CD4-positive, alpha-beta T cell treated with Interleukin-10 for 1 hour (primary cell): ENCODE measurements at places on chromosomes 16 and 17.

GRCh38 chr16:18072161-18072560 is 264.4 kb downstream of the NPIPA8 start:
- DNase-seq, result no peak

DNA sequence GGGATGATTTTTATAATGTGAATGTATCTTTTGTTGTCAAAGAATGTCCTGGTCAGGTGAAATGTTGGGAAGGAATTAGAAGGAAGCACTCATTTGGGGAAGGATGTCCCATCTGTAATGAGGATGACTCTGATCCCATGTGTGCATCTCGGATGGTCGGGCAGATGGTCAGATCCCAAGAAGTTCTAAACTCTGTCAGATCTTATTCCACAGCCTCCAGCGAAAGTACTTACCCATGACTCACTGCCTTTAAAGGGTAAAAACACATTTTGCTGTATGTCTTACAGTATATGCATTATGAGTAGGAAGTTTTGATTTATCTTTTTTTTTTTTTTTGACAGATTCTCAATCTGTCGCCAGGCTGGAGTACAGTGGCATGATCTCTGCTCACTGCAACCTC is 548 bp upstream of the KRTAP4-11 start:
- DNase-seq, result no peak

GRCh38 chr17:41586863-41587495 is at the start of gene KRT14:
KRT14 (minus strand) TSS chr17:41586895; CDS start chr17:41586834, 61 bp downstream.
- DNase-seq, result no peak

DNA sequence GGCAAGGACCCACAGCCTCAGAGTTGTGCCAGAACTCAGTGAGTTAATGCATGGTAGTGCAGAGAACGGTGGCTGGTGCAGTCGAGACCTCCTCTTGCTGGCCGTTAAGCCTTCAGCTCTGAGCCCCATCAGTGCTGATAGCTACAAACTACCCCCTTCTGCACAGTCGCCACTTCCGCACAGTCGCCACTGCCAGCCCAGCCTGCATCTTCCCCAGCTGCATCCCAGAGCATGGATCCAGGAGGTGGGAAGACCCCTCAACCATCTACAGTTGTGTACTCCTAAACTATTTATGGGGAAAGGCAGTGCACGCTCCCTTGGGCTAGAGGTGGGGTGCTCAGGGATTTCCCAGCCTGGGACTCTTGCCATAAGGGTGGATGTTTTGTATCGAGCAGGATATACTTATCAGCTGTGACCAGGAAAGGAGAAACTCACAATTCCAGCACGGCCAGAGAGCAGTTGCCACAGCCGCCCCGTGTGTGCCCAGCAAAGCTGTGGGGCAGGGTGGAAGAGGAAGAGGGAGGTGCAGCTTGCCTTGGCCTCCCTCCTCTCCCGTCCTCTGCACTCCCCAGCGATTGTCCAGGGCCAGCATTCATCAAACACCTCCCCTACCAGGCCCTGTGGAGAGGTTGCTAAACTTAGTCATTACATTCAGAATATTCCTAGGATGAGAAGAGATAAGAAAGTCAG is 49.5 kb upstream of the CMIP start:
- DNase-seq, result no peak

DNA sequence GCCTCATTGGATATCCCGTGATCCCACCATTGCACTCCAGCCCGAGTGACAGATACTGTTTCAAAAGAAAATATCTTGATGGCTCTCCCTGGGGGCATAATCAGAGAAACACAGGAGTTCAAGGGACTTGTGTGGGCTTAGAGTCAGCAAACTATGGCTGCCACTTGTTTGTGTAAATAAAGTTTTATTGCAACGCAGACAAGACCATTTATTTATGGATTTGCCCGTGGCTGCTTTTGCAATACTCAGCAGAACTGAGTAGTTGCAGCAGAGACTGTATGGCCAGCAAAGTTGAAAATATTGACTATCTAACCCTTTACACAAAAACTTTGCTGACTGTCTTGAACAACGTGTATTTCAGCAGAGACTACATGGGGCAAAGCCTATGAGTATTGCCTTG is 75.5 kb upstream of the GPRC5B start:
- DNase-seq, result no peak

DNA sequence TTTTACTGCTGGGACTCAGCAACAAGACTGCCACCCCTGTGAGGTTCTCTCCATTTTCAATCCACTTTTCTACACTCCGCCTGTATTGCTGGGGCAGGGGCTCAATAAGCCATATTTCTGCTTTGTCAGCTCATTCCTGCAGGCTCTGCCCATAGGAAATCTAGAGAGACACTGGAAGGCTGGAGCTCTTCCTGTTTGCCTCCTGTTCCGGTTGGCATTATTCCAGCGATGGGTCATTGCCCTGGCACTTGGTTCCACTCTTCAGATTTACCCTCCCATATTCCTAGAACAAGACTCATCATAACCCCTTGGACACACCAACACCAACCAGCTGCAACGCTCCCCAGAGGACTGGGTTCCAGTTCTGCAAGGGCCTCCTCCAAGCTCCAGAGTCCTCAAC is 210.4 kb downstream of the CA10 start:
- no peak for DNase-seq

DNA sequence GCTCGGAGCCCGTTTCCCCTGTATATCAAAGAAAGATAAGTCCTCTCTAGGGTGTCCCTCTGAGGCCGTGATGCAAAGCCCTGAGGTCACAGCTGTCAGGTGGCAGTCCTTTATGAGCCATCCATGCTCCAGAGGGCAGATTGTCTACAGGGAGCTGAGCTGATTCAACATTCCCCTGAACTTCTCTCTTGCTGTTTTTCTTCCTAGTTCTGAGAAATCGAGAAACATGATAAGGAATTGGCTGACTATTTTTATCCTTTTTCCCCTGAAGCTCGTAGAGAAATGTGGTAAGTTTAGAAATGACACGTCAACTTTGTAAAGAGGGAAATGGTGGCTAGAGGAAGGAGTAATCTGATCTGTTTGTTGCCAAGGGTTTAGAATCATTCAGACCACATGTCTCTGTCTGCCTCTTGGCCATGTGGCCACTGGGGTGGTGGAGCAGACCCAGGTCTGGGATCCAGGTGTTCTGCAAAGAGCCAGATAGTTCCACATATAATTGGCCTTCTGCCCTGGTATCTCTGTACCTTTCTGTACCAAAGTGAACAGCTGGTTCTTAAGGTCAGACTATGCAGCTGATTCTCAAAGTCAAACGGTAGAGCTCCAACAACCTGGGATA is 3.5 kb downstream of the CTNS start:
- no peak for DNase-seq

DNA sequence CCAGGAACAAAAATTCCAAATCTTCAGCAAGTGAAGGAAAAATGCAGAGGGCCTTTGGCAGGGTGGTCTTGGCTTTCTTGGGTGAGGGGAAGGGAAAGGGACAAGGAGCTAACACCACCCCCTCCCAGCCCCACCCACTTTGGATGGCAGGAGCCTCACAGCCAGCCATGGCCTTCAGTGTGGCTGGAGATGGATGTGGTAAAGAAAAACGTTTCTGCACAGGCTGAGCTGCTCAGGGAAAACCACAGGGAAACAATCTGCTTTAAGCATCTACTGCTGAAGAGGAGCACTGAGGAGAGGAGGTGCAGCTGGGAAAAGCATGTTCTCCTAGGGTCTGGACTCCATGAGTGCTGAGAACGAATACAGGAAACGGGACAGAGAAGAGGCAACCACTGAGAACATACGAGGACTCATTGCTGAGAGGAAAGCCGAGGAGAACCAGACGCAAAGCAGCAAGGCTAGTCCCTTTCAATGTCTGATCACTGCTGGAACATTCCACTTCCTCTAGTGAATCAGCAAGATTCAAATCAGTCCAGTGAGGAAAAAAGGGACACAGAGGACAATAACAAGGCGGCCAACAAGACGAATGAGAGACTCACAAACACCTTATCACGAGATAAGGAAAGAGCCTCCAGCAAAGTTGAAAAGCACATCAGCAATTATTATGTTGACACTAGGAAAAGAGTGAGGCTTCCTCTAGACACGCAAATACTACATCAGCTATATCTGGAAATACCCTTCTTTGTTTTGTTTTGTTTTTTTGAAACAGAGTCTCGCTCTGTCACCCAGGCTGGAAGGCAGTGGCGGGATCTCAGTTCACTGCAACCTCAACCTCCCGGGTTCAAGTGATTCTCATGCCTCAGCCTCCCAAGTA is 41.7 kb downstream of the ZZEF1 start:
- peak; percentile 42 for DNase-seq

DNA sequence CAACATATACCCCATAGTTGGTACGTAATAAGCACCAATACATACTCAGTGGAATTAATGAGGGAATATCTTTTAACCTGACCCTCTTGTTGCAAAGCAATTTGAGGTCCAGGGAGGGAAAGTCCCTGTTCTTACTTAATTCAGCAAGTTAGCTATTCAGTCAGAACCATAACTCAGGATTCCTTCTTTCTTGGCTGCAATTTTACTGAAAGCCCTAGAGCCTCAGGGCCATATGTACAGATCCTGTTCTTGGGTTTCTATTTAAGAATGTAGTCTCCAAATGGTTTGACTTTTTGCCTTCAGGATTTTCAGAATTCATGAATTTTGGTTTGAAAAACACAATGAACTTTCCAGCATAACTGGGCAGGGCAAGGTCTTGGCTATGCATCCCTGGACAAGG is 436.5 kb downstream of the HS3ST4 start:
- DNase-seq, result no peak

GRCh38 chr16:89808475-89808874 is 8.0 kb downstream of the FANCA start:
- no peak for DNase-seq

- DNase-seq, result no peak
Observed at GRCh38 chr16:59330019-59330670, 596.0 kb upstream of the GOT2 start.

- no peak for DNase-seq
Observed at GRCh38 chr16:27784351-27785306, 234.7 kb downstream of the KATNIP start.

DNA sequence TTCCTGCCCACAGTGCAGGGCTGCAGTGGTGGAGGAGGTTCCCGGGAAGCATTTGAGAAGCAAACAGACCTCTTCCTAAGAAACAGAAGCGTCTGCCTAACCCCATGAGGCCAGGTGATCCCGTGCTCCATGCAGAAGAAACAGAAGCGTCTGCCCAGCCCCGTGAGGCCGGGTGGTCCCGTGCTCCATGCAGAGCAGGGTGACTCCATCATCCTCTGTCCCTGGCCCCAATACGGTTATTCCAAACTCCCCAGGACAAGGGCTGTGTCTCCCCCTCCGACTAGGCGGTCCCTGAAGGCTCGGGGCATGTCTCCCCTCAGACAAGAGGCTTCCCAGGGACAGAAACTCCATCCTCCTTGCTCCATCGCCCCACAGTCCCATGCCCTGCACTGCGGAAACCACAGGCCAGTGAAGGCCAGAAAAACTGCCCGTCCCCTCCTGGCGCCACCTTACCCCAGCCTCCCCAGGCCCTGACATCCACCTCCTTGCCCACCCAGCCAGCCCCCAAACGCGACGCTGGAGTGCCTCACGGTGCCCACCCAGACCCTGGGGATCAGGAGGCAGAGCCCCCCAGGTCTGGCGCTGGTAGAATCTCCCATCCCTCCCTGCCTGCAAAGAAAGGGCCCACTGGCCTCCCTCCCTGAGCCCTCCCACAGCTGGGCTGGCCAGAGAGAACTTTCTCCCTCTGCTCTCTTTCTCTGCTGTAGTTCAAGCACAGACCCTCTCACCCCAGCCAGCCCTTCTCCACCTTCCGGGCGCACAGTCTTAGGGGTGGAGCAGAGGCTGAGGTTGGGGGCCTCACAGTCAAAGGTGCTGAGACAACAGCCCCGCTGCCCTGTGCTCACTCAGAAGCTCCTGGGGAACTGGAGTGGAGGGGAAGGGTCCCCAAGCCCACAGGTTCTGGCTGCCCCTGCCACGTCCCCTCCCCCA is 30.6 kb upstream of the KRT17 start:
- DNase-seq, result no peak

- DNase-seq, result peak; percentile 19
Observed at GRCh38 chr16:49491771-49492761, 118.5 kb downstream of the C16orf78 start.

DNA sequence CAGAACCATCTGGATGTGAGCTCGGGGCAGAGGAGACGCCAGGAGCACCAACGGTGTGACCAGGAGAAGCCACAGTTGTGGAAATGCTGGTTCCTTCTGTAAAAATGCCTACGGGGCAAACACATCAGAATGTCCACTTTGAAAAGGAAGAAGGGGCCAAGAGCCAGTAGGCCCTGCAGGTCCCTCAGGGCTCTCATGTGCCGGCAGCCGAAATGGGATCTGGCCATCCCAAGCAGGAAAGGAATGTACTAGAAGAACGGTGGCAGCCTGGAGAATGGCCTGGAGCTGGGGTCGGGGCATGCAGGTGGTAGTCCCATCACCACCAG is 162.1 kb upstream of the PLCG2 start:
- DNase-seq, result no peak

DNA sequence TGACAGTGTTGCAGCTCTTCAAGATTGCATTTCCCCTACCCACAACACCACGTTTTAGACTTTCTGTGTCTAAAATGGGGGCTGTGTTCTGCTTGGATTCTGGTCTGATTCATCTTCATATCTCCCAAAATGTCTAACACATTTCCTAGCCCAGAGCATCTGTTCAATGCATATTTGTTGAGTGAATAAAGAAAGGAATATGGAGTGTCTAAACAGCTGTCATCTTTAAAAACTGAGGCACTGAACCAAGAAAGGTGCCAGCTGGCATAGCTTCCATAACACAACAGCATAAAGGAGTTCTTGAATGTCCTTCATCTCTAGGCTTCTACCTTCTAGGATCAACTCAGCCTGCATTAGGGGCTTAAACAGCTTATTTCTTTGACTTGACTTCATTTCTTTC is 67.4 kb downstream of the CDH11 start:
- DNase-seq, result no peak

DNA sequence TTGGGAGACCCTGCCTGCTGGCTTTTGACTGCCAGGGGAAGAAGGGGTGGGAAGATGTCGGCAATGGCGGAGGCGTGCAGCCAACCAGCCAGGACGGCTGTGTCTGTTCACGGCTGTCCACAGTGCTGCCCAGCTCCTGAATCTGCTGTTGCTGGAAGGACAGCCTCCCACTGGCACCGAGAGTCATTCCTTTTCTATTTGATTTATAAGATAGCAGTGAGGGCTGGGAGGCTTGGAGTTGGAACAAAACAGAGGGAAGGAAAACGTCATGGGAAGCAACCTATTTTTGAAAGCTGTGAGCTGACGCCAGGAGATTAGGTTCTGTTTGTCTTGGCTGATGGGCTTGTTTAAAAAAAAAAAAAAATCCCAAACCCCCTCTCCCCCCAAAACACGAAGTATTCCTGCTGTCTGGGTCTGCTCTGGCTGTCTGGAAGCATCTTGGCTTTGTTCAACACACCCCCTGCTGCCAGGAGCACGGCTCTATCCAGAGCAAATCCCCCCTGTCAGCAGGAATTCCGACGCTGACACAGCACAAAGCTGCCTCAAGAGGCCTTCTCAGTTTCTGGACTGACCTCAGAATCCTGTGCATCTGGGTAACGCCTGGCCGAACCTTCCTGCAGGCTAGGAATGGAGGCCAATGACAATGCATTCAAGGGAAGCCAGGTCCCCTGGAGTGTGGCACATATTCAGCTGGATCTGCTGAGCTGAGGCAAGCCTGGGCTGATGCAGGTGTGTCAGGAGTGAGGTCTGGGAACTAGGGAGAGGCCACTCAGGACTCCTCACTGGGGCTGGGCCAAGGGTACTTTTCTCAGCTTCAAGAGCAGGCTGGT is 41.0 kb upstream of the SREBF1 start:
- DNase-seq, result no peak
